Activated CD8-positive, alpha-beta memory T cell treated with anti-CD3 and anti-CD28 coated beads for 1 hour (primary cell): ENCODE measurements at places on chromosomes 7 and 10.

GRCh38 chr7:38753347-38753746, 122.2 kb upstream of the AMPH start:
- DNase-seq = no peak

GRCh38 chr10:105063796-105064195, 422.7 kb downstream of the SORCS3 start:
- DNase-seq = no peak

DNA sequence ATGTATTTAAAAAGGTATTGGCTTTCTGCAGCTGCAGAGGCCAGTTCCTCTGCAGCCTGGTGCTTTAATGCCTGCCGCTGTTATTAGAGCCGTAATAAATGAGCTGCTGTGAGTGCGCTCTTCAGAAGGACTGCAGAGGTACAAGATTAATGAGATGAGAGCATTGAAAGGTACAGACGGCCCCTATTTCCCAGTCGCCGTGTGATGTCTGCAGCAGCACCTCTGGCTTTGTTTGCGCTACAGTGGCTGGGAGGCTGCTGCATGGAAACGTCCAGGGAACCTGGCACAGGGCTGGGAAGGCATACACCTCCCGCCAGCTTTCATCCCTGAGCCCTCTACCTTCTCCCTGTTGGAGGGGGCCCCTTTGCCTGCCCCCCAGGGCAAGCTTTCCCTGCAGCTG, 383.8 kb upstream of the ZMIZ1 start:
- no peak for DNase-seq

GRCh38 chr7:141715794-141716689, 7.9 kb downstream of the WEE2 start:
- DNase-seq = no peak

- DNase-seq = no peak
Observed at GRCh38 chr7:9835199-9835598, 1138.5 kb upstream of the PHF14 start.

GRCh38 chr10:28155726-28156125, 147.1 kb downstream of the MPP7 start:
- DNase-seq = no peak

DNA sequence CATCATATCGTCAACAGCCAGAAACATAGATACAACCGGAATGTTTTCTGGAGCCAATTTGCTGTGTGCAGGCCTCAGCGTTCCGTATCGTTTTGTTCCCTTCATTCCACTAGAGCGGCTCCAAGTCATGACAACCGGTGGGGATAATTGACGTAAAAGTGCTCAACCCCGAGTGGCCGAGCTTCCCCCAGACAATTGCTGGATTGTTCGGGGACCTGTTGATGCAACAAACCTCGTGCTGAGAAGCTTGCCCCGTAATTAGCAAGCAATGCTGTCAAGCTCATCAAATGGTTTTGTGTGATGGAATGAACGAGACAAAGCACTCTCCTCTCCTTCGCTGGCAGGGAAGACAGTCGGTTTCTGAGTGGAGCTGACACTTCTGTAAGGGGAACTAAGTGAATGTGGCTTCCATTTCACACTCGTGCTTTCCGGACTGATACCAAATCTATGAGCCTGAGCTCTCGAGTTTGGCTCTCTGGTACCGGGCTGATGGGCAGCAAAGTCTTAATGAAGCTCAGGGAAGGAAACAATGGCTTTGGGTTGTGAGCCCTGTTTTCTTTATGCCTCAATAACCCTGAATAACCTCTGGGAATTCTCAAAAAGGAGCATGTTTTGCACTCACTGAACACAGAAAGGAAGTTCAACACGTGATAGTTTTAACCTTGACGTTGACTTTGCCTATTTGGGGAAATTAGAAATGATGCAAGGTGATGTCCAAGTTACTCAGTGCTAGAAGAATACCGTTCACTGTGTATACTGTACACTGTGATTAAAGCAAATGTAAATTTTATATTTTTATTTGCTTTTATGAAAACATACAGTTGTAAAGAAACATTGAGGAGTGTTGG, 220.5 kb downstream of the BAMBI start:
- DNase-seq = no peak

DNA sequence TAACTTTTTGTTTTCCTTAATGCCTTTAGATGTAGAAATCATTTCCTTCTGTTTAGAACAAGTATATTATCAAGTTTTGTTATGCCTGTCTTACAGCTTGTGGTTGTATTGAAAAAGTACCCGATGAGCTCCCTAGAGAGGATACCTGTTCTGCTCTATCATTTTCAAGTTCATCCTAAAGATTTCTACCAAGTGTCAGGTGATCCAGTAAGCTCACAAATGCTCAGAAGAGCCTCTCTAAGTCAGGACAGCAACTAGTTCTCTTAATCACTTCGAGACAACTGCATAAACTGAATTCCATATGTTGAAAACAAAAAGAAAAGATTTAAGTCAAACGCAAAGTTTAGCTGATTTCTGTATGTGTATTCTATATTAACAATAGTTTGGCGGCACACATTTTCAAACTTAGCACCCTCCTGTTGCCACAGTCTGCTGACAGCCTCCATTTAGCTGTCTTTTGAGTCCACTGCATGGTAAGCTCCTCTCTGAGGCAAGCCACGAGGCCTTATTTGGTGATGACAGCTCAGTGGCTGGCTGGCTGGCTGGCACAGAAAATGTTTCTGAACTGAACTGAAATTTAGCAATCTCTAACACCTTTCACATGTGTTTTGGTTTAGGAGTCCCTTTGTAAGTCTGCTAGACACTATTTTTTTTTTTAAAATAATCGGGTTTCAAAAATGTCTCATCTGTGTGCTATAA, 59.4 kb downstream of the SEMA3C start:
- no peak for DNase-seq

- DNase-seq = no peak
Observed at GRCh38 chr10:79055892-79056291, 12.9 kb upstream of the ZMIZ1 start.

DNA sequence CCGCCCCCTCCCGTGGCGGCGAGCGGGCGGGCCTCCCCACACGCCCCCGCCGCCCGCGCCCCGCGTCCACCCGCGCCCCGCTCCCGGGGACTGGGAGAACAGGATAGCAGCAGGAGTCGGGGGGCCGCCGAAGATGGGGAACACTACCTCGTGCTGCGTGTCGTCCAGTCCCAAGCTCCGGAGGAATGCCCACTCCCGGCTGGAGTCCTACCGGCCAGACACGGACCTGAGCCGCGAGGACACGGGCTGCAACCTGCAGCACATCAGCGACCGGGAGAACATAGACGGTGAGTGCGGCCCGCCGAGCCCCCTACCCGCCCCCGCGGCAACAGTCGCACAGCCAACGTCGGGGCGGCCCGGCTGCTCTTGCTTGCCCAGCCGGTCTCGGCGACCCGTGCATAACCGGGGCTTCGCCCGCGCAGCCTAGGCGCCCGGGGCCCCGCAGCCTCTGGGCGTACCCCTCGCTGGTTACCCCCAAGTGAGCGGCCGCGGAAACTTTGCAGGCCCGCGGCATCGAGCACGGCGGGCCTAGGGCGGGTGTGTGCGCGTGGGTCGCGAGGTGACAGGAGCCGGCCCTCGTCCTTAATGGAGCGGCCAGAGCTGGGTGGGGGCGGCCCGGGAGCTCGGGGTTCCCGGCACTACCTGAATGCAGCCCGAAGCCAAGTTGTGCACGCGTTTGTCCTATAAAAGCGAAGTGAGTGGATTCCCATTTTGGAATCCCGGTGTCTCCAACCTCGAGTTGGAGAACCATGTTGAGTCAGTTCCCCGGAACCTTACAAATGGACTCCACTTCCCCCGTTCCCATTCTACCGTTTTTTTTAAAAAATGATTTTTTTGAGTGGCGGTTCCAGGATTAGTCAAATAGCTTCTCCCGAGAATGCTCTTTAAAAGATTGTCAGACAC, 863 bp downstream of the CCNY start:
- DNase-seq = no peak

DNA sequence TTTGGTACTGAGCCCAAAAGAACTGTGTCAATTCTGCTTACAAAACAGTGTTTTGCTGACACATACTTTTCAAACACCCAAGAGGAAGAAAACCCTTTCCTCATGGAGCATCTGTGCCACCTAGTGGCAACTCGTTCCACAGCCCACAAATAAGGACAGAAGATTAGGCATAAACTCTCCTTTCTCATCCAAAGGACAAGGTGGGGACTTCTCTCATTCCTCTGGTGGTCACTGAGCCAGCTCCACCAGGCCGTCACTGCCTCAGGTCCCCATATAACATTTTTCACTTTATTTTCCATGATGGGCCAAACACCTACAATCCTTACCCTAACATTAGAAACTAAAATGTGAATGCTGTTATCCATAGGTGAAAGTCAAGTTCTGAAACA, 76.9 kb downstream of the RNF216 start:
- peak; percentile 57 for DNase-seq

DNA sequence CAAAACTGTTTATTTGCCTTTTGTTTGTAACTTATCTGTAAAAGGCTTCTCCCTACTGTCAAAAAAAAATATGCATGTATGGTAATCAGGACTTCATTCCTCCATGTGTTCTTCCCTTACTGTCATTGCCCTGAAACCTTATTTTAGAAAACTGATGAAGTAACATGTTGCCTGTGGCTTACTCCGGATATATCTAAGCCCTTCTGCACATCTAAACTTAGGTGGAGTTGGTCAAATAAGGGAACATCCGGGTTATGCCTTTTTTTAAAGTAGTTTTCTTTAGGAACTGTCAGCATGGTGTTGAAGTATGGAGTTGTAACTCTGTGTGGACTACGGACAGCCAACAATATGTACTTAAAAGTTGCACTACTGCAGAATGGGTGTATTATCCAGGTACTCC, 6.2 kb downstream of the SAR1A start:
- no peak for DNase-seq

GRCh38 chr7:151883857-151884256, 6.9 kb upstream of the PRKAG2 start:
- DNase-seq = no peak

GRCh38 chr7:105173586-105173985, 159.6 kb downstream of the KMT2E start:
- no peak for DNase-seq

DNA sequence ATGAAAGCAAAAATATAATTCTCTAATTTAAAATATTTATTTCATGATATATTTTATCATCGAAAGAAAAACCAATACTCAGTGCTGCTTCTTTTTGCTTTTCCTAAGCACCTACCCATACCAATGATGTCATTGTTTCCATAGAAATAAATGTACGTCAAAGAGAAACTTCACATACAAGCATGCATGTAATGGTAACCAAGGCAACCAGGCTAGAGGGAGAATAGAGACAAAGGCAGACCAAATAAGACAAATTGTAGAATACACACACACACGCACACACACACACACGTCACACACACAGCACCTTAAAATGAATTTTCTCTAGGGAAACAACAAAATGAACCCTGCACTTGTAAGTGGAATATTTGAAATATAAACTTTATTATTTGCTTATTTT, 75.5 kb downstream of the MACC1 start:
- no peak for DNase-seq

- DNase-seq = no peak
Observed at GRCh38 chr7:141991140-141991539, 4.5 kb upstream of the MGAM start.

- no peak for DNase-seq
Observed at GRCh38 chr7:107172276-107173032, 3.7 kb downstream of the HBP1 start.

DNA sequence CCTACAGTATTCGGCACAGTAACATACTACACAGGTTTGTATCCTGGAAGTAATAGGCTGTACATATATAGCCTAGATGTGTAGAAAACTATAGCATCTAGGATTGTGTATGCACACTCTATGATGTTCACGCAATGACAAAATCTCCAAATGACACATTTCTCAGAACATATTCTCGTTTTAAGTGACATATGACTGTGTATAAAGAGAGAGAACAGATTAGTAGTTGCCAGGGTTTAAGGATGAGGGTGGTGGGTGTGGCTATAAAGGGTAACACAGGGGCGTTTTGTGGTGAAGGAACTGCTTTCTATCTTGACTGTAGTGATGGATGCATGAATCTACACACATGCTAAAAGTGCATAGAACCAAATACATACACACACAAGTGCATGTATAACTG, 101.2 kb downstream of the ARL4A start:
- no peak for DNase-seq

DNA sequence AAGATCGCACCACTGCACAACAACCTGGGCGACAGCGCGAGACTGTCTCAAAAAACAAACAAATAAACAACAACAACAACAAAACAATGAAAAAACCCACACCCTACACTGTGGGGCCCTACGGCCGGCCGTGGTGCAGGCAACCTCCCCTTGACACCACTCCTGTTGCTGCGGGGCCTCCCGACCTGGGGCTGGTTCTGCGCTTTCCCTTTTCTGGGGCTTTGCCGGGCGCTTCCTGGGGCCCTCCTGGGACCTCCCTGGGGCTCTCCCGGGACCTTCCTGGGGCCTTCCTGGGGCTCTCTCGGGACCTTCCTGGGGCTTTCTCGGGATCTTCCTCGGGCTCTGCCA, 46.6 kb downstream of the INSIG1 start:
- DNase-seq = no peak

GRCh38 chr7:44279731-44280505, 45.5 kb downstream of the CAMK2B start:
- DNase-seq = no peak

- no peak for DNase-seq
Observed at GRCh38 chr7:151379534-151380198, 30.2 kb downstream of the WDR86 start.

GRCh38 chr10:88849234-88849633, 2.4 kb downstream of the ANKRD22 start:
- no peak for DNase-seq

- no peak for DNase-seq
Observed at GRCh38 chr10:16195178-16195769, 241.5 kb upstream of the PTER start.

- no peak for DNase-seq
Observed at GRCh38 chr7:28348636-28349035, 63.7 kb upstream of the CREB5 start.

DNA sequence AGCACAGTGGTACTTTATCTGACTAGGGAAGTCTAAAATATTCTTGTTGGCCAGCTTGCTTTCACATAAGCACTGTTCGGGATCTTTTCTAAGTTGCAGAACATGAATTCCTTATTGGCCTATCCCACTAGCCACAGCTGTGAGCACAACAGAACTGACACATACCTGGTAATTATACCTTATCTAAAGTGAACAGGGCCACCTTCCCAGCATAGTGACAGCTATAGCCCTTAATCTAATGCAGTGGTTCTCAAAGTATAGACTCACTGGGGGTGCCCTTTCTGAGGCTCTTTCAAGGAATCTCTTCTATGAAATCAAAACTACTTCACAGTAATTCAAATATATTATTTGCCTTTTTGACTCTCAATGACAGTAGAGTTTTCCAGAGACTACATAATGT, 184.7 kb upstream of the KAT6B start:
- no peak for DNase-seq

- no peak for DNase-seq
Observed at GRCh38 chr10:117685431-117685830, 142.9 kb downstream of the EMX2 start.
